Stimulated activated CD8-positive, alpha-beta memory T cell treated with anti-CD3 and anti-CD28 coated beads, Interleukin-4, amount 100 ng/mL, for 1 hour (primary cell): ENCODE measurements at places on chromosomes 13 and 19.

DNA sequence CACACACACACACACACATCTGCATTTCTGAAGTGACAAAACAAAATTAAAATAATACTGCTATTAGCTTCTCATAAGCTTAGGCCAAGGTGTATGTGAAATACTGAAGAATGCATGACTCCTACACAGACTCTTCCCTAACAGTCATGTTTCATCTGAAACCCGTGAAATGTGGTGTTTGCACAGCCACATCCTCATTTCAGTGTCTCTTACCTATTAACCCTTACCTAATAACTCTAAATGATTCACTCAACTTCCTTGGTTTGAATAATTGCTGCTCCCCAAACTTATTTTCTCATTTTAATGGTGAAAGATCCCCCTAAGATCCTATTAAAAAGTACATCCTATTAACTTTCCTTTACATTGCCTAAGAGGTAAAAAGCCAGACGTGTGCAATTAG lies 117.6 kb downstream of the MIPEP start:
- no peak for DNase-seq

- no peak for DNase-seq
Measured at GRCh38 chr13:52036037-52036436, 11.5 kb downstream of the UTP14C start.

DNA sequence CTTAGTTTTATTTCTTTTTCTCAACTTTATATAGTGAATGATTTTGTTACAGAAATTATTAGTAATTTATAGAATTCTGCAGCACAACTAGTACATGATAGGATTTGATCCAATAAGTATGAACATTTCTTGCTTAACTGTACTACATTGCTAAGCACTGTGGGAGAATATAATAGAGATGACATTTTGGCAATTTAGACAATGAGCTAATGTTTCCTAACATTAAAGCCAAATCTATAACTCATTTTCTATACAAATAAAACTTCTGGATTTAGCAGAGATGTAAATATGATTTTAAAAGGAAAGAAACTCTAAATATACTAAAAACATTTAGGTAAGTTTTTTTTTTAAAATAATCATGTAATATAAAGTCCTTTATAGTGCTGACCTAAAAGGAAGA lies 87.3 kb downstream of the FNDC3A start:
- no peak for DNase-seq

GRCh38 chr19:48290771-48291488 lies 21.0 kb downstream of the ZNF114 start:
- DNase-seq: peak; percentile 33

GRCh38 chr19:35816262-35816661 lies 3.6 kb upstream of the PRODH2 start:
- DNase-seq: no peak

- DNase-seq: no peak
Measured at GRCh38 chr19:16429759-16430091, 42.0 kb downstream of the EPS15L1 start.

DNA sequence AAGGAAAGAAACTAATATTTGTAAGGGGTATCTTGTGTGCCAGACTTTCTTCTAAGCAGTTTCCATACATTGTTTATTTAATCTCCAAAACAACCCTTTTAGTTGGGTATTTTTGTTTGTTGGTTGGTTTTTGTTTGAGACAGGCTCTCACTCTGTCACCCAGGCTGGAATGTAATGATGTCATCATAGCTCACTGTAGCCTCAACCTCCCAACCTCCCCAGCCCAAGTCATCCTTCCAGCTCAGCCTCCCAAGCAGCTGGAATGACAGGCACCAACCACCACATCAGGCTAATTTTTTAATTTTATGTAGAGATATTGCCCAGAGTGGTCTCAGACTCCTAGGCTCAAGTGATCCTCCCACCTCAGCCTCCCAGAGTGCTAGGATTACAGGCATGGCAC lies 41.2 kb upstream of the LSM14A start:
- no peak for DNase-seq

DNA sequence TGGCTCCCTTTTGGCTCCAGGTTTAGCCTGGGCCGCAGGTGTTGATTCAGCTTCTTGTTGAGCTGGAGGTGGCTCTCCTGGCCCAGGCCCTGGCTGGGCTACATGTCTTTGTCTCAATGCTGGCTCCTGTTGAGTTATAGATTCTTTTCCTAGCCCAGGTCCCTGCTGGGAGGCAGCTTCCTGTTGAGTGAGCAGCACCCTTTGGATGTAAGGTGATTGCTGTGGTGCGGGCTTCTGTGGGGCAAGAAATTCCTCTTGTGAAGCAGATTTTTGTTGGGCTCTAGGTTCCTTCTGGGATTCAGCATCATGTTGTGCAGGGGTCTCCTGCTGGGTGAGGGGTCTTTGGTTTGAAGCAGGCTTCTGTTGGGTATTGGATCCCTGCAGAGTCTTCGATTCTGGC lies 545 bp downstream of the LIPE start:
- DNase-seq: no peak

DNA sequence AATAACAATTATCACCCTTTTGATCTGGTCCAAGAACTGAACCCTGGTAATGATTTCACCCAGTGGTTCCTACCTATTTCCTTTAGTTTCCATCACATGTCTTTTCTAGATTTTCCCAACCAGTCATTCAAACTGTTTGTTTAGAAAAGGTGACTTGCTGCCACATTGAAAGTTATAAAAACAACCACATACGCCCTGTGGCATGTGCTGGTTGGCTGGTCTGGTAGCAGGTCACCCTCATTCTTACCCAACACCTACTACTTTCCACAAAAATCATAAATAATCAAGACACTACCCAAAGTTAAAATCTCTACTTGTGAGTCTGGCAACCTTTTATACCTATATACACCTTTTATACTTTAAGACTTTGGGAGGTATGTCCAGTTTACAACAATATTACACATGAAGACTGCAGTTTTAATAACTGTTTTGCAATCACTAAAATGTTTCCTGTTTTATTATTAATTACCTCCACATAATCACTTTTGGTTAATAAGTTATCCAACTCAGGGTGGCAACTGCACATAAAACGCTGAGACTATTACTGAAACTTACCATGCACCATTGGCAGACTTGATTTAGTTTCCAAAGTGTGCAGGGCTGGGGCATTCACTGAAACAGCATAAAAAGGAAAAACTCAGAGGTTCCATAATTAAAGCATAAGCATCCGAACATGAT lies 38.9 kb downstream of the DZIP1 start:
- no peak for DNase-seq

- no peak for DNase-seq
Measured at GRCh38 chr13:89749888-89750287, 1597.6 kb upstream of the MIR17HG start.

- DNase-seq: no peak
Measured at GRCh38 chr13:51844862-51845573, at the start of gene TMEM272. TSS of gene TMEM272 (minus strand) at chr13:51845177. CDS start at chr13:51838530, 6,647 bp downstream.

GRCh38 chr13:23979361-23980159 lies 82.3 kb upstream of the C1QTNF9B start:
- peak; percentile 5 for DNase-seq

DNA sequence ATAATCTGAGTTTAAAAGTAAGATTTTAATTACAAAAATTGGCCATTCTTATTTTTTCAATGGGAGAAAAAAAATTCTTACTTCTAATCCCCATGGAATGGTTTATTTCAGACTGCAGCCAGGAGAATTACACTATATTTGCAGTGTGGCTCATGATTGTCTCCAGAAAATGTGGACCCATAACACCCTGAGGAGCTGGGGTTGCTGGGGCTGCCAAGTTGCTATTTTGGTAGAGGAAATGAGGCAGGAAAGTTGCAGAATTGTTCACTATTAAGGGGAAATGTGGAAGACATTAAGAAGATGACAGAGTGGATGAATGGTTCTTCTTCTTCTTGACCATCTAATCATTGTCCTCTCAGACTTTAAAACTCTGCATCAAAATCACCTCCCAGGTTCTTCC lies 4.6 kb upstream of the SCEL start:
- DNase-seq: no peak

GRCh38 chr13:109751477-109751876 lies 34.9 kb downstream of the IRS2 start:
- DNase-seq: no peak

- DNase-seq: no peak
Measured at GRCh38 chr13:75404726-75405125, 77.2 kb downstream of the TBC1D4 start.

GRCh38 chr19:7819337-7819736 lies 10.7 kb upstream of the EVI5L start:
- DNase-seq: no peak

GRCh38 chr13:23990455-23990854 lies 93.2 kb upstream of the C1QTNF9B start:
- no peak for DNase-seq

- DNase-seq: no peak
Measured at GRCh38 chr13:111007209-111007608, 92.3 kb upstream of the ANKRD10 start.

GRCh38 chr13:44388427-44389059 lies 14.9 kb downstream of the SERP2 start:
- no peak for DNase-seq

GRCh38 chr19:4473763-4474513 lies 1.8 kb downstream of the HDGFL2 start:
- DNase-seq: no peak
